ENCODE measurements at places on chromosomes 11 and 22.

GRCh38 chr11:130523609-130524008 is 75.2 kb downstream of the ADAMTS15 start:
- DNase-seq, result no peak

GRCh38 chr11:24820541-24820940 is 323.7 kb downstream of the LUZP2 start:
- DNase-seq, result no peak

DNA sequence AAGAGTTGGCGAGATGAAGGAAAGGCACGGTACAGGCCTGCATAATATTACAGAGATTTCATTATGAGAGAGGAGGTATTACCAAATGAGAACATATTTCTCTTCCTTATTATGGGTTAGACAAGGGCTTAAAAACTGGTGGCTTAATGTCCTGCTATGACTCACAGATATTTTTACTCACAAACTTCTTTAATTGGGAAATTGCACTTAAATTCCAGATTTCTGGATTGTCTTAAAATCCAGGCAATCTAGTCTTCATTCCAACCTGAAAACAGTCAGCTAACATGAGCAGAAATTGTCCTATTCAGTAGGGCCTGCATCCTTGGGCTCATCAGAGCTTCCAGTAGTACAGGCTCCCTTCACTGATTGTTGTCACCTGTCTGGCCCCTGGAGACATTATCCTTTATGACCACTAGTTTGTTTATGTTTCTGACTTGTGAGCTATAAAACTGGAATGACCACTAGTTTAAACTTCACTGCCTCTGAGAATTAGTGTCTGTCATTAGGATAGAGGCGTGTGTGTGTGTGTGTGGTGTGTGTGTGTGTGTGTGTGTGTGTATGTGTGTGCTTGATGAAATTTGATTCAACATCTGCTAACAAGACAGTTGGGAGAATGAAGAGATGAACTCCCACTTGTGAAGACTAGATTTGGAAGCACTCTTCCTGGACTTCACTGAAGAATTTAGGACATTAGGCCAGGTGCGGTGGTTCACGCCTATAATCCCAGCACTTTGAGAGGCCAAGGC is 25.1 kb downstream of the DBX1 start:
- DNase-seq, result no peak

- no peak for DNase-seq
These were observed 22.5 kb downstream of the LRRC10B start for GRCh38 chr11:61531044-61531443.

DNA sequence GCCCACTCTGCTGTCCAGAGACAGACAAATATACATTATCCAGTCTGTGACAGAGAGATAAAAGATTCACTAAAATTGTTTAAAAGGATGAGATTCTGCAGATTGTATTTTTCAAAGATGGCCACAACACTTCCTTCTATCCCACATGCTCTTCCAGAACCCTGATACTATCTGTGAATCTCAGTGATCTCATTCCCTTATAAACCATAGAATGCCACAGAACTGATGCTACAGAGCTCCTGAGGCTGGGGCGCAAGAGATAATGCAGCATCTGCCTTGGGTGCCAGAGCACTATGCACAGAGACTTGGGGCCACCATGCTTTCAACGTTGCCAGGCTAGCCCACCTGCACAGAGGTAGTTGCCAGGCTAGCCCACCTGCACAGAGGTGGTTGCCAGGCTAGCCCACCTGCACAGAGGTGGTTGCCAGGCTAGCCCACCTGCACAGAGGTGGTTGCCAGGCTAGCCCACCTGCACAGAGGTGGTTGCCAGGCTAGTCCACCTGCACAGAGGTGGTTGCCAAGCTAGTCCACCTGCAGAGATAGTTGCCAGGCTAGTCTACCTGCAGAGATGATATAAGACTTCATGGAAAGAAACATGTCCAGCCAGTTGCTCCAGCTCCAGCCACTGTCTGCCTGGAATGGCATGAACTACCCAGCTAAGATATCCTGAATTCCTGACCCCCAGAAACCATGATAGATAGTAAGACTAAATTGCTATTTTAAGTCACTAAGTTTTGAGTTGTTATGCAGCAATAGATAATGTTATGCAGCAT is 17.6 kb upstream of the SEPTIN5 start:
- no peak for DNase-seq

DNA sequence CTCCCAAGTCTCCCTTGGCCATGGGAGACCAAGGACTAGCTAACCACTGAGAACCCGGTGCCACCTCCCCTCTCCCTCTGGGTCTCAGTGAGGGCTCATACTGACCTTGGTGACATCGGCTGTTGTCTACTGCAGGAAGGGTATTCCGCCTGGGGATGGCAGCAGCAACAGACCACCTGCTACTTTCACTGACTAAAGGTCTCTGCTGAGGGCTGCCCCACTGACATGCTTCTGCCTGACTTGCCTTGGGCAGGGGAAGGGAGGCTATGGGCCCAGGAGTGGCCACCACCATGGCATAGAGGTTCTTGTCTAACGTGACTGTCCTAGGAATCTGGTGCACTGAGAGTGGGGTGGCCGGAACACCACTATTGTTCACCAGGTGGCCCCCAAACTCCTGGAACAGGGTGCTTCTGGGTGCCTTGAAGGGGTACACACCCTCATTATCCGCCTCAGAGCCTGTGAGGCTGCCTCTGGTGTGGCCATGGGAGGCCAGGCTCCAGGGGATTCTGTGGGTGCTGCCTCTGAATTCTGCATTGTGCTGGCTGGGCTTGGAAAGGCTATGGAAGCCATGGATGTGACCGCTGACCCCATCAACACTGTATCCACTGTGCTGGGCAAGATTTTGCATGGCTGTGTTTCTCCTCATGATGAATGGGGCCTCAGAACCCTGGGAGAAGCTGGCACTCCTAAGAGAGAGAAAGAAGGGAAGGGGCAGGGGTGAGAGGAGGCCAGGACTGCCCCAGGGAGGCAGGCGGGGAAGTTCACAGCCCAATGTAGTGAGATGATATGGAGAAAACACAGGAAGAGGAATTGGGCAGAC is 38.3 kb downstream of the GAB4 start:
- no peak for DNase-seq

- no peak for DNase-seq
These were observed 71.1 kb downstream of the PRCP start for GRCh38 chr11:82829101-82829500.

GRCh38 chr11:75182664-75183063 is 31.8 kb downstream of the SLCO2B1 start:
- no peak for DNase-seq
